Cardiac septum (tissue), 1 donor: ENCODE measurements at places on chromosomes 7 and 10. TPM values are rescaled to one million over a fixed set of nuclear protein-coding genes. Genes with fewer than 3 reads are reported as not detected.

The HMX2 gene
- total RNA-seq = not detected

The TMEM229A gene
- 0.24 TPM for total RNA-seq

The ANTXRL gene
- not detected for total RNA-seq

GRCh38 chr7:29620556-29620930 is 56.9 kb downstream of the PRR15 start:
- no peak for DNase-seq

GRCh38 chr7:64795176-64795575 is 948 bp downstream of the ZNF138 start:
- no peak for DNase-seq
